ENCODE measurements at places on chromosomes 4 and X.

DNA sequence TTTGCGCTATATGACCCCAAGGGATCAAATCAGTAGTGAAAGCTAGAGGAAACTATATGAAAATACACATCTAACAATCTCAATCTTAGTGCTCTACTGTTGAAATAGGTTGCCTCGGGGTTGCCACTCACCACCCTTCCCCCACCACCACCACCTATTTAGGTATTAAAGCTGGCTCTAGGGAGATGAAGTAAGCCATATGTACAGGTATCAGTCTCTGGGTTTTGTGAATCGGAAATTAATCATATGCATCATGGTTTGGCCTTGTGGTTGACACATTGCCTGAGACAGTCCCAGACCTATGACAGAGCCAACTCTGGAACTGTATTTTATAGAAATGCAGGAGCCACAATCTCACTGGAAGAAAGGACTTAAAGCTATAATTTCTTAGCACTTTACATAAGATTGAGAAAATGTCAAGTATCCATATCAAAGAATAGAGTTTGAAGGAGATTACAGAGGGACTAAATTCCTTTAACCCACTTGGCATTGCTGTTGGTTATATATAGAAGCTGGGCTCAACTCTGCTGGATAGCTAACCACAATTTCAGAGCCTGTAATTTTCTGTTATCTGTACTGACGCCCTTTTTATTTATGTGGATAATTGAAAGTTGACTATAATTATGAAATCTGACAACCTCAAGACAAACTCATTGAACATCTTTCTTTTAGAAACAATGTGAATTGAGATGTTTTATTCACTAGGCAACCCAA, 26.7 kb upstream of the BMP2K start:
- no peak for DNase-seq

DNA sequence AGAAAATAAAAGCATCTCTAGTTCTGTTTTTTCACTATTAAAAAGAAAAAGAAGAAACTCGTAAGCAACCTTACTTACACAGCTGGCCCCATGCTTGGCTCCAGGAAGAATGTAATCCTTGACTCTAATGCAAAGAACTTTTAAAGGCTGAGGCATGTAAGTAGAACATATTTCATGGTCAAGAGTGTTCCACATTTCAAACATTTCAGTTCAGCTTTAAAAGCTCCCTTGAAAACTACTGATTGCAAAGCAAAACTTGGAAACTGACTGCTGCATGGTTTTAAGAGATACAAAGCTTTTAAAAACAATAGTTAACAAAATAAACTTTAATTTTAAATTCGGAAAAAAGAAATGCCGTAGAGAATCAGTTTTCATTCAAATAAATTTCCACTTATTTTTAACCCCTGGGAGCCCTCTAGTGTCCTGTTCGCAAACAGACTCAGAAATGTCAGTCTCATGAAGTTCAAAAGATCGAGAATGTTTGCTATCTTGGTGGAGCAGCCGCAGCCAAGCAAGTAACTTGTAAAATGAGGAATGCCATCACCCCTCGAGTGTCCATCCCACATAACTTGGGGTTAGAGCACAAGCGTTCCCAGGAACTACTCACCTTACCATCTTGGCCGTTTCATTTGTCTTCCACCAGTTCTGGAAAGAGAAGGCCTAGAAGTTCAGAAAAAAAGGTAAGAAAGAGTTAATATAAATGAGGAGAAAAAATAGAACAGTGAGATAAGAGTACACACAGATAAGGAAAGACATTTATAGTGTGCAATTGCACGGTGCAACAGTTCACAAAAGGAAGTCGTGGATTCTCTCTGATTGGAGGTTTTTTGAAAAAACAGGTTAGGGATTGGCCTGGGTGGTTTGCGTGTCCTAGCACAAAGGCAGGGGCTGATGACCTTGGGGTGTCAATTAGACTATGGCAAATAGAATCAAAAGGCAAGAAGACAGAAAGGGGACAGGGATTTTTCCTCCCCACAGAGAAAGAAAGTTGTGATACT, at the start of gene GASK1B:
Gene GASK1B, minus strand, starts transcription at position 765 of the 998 bp plus-strand sequence. CDS start 1,650 bp downstream, outside the sequence.
- DNase-seq = no peak

- peak; percentile 35 for DNase-seq
Observed at GRCh38 chrX:38804432-38804681, 3.1 kb downstream of the MID1IP1 start.

GRCh38 chr4:145482209-145483037, 770 bp downstream of the SMAD1 start:
- peak; percentile 63 for DNase-seq

DNA sequence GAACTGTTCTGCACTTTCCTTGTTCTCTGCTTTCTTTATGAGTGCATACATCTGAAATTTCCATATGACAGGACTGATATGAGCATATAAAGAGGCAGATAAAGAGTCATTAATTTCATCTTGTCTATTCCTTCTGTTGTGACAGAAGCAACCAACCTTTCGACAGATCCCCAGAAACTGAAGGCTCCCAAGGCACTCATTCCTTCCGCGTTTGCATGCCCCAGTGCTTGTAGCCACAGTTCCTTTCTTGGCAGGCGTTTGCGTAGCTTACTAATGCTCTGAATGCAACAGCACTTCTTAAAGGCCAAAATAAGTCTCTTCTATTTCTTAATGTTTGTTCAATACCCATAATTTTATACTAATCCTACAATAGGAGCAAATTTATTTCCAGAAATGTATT, 94.0 kb upstream of the TBL1X start:
- DNase-seq = no peak

- DNase-seq = no peak
Observed at GRCh38 chr4:86443495-86443894, 83.6 kb upstream of the MAPK10 start.

GRCh38 chr4:121484633-121485032, 103.8 kb upstream of the QRFPR start:
- DNase-seq = no peak

DNA sequence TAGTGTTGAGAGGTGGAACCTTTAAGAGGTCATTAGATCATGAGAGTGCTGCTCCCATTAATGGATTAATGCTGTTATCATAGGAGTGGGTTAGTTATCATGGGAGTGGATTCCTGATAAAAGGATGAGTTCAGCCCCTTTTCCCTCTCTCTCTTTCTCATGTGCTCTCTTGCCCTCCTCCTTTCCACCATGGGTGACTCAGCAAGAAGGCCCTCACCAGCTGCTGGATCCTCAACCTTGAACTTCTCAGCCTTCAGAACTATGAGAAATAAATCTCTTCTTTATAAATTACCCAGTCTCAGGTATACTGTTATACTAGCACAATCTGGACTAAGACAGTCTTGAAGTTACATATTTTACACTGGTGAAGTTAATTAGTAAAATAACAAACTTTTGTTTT, 10.0 kb upstream of the CDKL5 start:
- no peak for DNase-seq

DNA sequence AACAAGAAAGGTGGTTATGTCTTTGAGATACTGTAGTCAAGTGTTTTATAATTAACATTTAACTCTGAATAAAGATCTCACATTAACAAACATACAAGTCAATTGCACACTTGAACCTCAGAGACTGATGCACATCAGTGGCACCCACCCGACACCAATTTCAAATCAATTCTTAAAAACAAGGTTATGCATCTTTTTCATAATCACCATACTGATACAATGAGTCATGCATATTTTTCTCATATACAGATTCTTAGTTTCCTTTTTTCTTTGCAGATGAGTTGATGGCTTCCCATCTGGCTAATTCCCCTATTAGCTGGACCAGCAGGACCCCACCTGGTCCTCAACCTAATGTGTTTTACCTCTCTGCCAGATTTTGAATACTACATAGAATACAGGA, 136.2 kb upstream of the RPL34 start:
- DNase-seq = no peak

- no peak for DNase-seq
Observed at GRCh38 chr4:163747886-163748285, 253.4 kb downstream of the TMA16 start.

DNA sequence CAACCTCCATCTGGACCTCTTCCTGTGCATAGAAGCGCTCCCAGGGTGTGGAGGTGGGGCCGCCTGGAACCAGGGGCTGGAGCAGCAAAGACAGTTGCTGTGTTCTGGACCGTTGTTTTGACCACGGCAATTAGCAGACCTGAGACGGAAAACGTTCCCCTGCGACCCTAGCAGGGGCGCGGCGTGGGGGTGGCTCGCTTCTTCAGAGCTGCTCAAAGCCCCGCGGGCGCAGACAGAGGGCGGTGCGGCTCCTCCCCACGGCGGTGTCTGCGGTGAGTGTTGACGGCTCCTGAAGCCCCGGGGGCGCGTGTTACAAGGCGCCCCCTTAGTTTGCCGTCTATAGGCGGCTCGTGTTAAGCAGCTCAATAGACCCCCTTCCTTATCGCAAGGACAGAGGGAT, 79.2 kb downstream of the TRIML1 start:
- no peak for DNase-seq

DNA sequence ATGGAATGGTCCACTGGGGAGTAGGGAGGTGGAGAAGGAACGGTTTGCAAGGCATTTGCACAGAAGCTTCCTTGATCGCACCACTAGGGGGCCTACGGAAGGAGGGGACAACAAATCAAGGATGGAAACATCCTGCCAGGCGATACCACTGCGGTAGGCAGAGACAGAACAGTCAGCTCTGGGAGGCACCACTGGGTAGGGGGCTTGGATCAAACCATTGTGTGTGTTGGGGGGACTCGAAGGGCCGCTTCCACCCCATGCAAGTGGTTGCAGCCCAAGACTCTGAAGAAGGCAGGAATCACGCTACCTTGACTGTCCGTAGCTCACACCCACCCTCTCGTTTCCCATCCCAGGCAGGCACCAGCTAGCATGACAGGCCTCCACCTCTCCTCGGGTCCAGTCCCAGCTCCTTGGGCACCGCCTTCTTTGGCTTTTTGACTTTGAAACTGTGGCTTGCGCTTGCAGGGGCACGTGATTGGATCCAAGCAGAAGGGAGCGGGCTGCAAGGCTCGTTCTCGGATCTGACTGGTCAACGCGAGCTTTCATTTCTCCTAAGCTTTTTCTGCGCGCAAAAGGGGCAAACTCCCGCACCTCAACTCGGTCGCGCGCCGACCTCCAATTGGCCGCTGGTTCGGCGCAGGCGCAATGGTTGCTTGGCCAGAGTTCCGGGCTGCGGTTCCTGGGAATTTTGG, 28.4 kb downstream of the GAGE1 start:
- DNase-seq = peak; percentile 7

DNA sequence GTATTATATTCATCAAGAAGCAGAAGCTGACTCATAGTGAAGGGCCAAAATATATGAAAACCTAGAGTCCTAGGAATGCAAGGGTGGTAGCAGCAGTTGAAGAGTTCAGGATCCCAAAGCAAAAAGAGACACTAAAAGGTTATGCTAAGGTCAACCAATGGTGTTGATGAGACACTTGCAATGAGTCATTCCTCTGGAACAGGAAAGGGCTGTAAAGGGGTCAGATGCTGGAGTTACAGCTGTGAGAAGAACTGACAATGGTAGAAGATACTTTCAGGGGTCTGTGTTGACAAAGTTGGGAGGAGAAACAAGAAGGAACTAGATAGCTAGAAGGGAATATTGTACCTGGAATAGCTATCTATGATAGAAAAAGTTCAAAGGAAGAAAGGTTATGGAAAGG, 47.5 kb downstream of the ZGRF1 start:
- DNase-seq = no peak

DNA sequence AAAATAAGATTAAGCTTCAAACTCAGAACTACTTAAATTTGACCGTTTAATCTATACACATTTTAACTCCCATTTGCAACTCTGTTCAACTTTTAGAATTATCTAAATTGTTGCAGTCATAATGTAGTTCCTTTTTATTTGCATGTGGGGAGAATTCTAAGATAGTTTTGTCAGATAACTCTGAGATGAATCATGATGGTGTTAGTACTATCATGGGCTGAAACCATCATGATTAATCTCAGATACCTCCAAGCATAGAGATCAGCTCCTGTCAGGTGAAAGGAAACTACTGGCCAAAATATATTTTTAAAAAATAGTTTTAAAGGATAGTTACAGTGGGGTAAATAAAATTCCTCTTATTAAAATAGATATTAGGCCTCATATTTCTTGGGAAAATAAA, 39.0 kb downstream of the FBXO8 start:
- no peak for DNase-seq

DNA sequence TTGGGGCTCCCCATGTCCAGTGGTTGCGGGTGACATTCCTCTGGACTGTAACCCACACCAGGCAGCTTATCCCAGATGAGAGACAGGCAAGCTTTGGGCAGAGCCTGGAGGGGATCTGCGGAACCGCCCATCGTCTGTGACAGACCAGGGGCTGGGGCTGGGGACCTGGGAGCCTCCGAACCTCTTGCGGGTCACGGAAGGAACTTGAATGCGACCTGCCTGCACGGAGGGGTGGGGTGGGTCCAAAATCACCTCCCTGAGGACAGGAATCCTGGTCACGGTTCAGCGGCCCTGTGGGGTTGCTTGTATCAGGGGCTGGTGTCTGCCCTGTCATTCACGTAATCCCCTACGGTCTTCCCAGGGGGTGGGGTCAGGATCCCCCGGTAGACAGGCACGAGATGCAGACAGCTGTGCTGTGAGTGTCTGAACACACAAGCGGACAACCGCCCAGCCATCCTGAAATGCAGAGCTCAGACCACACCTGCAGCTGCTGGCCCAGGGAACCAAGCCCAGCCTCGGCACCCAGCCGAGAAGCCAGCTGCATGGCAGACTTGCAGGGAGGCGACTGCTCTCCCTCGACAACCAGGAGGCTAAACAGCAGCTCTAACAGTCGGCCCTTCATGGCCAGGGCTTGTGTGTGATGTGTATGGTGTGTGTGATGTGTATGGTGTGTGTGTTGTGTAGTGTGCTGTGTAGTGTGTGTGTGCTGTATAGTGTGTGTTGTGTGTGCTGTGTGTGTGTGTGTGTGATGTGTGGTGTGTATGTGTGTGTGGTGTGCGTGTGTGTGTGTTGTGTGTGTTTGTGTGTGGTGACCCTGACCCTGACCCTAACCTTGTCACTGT, 105.9 kb upstream of the ADRA2C start:
- DNase-seq = no peak

GRCh38 chrX:6021316-6022091, 207.2 kb downstream of the NLGN4X start:
- no peak for DNase-seq

DNA sequence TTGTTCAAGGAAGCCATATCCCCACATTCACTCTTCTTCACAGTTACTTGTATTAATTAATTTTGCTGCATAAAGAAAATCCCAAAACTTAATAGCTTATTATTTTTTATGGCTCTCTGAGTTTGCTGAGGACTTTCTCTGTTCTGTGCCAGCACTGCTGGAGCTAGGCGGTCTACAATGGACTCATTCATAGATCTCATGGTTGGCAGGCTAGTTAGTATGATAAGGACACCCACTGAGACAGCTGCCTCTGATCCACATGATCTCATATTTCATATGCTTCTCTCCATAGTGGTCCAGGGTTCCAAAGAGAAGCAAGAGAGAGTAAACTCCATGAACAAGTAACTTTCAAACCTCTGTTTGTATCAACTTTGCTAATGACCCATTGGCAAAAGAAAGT, 170.2 kb downstream of the ADGRA3 start:
- DNase-seq = no peak

- DNase-seq = no peak
Observed at GRCh38 chrX:122565952-122566351, 618.1 kb upstream of the GRIA3 start.

All from stimulated activated naive CD4-positive, alpha-beta T cell treated with Interleukin-2 at 50 U/mL for 16 hours (primary cell).